ENCODE measurements at places on chromosomes 3 and 15.

- no peak for DNase-seq
Observed at GRCh38 chr3:188053036-188053340, 101.0 kb upstream of the LPP start.

- DNase-seq = no peak
Observed at GRCh38 chr3:134076851-134077250, 47.1 kb upstream of the SLCO2A1 start.

DNA sequence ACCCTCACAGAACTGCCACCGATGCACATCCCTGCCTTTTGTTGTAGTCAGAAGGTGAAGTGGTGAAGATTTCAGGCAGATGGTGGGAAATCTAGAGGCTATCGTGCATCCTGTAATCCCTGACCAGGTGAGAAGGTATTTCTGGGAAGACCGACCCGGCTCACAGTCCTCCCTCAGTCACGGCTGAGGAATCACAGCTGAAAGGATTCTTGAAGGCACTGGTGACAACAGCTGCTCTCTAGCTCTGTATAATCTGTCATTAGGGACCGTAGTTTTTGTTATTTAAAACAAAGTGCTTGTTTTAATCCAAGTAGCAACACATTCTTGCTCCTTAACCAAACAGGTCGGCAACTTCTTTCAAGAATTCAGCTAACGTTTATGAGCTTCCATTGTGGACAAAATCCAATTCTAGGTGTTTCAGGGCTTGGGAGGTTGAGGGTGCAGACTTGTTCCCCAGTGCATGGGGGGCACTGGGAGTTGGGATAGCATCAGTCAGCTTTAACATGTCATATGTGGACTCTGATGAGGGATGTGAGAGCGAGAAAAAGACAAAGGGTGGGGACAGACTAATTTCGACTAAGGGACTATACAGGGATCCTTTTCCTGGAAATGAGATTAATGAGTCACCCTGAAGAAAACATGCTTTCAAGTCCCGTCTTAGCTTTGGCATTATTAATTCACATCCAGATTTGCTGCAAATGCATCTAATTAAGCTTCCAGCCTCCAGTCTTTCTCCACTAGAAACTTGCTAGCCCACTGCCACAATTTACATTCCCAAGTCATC, 141.0 kb upstream of the RASGRP1 start:
- DNase-seq = no peak

- DNase-seq = no peak
Observed at GRCh38 chr15:63530235-63530634, 25.8 kb downstream of the USP3 start.

DNA sequence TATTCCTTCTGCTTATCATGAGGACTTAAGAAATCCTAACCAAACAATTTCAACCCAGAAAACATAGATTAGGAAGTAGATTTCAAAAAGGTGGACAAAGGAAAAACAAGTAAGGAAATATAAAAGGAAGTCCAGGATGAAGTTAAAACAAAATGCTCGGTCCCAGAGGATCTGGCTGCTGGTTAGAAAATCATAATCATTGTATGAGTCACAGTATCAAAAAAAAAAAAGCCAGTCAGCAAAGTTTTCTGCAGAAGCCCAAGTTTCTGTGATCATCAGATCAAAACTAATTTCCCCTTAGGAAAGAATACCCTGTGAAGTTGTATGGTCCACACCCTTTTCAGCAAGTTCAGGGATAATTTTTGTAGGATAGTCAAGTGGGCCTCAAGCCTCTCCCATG, 43.0 kb upstream of the LRTM1 start:
- DNase-seq = no peak

GRCh38 chr3:54792584-54792983, 135.3 kb downstream of the LRTM1 start:
- no peak for DNase-seq

DNA sequence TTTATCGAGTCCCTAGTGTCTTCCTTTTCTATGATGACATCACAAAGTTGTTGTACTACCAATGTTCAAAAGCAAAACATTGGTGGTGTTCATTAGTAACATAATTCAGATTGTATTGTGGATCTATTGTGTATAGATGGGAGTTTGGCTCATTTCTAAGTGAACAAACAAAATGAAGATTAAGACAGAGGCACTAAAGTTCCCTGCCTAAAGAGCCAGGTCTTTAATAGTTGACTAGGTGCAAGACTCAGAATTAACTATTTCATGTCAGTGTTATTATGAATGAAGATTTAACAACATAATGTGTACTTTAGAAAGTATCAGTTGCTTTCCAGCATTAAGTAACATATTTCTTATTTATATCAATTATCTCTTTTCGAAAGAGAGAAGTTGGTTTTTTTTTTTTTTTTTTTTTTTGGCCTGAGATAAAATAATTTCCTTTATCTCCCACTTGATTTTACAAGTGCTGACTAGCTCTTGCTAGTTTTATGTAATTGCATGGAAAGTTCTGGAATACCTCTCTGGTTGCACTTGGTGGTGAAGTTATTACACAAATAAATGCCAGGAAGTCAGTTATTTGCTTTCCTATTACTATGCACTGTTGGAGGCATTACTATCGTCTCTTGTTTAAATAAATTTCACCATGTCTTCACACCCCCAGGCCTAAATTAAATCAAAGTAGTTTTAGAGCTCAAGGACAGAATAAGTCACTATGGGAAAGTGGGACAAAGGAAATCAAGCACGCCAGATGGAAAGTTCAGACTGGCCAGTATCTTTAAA, 48.7 kb downstream of the NAALADL2 start:
- DNase-seq = no peak

GRCh38 chr15:75947092-75947491, 43.4 kb downstream of the FBXO22 start:
- DNase-seq = peak; percentile 26

GRCh38 chr3:197132916-197133530, 103.4 kb upstream of the MELTF start:
- no peak for DNase-seq

DNA sequence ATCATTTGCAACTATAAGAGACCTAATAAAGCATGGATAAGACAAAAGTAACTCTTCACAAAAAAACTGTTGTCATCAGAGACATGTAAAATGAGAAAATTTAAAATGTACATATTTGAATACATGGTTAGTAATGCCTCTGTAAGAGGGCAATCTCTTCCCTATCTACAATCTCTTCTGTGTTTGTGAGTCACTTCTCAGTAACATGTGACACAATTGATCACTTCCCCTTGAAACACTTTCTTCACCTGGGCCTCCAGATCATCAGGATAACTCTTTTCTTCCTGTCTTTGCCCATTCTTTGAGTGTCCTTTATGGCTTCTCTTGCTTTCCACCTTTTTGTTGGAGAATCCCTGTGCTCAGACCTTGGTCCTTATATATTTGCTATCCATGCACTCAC, 50.4 kb downstream of the TFDP2 start:
- DNase-seq = no peak

DNA sequence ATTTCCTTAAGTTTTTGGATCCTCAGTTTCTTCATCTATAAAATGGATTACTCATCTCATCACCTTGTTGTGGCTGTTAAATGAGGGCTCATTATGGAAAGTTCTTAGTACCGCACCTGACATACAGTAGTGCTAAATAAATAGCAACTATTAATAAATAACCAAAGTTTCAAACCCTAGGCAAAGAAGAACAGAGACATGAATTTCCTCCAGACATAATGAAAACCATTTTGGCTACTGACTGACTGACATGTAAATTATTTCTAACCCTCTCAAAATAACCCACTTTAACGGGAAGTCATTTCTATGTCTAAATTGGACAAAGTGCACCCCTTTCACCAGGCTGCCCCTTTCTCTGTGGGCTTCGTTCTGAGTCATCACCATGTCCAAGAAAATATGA, 17.4 kb upstream of the KLHL6 start:
- DNase-seq = no peak

DNA sequence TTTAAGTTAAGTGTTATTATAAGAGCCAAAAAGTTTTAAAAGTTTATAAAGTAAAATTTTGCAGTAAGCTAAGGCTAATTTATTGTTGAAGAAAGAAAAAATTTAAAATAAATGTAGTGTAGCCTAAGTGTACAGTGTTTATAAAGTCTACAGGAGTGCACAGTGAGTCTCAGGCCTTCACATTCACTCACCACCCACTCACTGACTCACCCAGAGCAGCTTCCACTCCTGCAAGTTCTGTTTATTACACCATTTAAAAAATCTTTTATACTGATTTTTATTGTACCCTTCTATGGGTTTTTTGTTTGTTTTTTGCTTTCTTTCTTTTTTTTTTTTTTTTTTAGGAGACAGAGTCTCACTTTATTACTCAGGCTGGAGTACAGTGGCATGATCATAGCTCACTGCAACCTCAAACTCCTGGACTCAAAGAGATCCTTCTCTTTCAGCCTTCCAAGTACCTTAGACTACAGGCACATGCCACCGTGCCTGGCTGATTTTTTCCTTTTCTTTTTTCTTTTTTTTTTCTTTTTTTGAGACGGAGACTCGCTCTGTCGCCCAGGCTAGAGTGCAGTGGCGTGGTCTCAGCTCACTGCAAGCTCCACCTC, 25.9 kb downstream of the CSTA start:
- DNase-seq = peak; percentile 44

DNA sequence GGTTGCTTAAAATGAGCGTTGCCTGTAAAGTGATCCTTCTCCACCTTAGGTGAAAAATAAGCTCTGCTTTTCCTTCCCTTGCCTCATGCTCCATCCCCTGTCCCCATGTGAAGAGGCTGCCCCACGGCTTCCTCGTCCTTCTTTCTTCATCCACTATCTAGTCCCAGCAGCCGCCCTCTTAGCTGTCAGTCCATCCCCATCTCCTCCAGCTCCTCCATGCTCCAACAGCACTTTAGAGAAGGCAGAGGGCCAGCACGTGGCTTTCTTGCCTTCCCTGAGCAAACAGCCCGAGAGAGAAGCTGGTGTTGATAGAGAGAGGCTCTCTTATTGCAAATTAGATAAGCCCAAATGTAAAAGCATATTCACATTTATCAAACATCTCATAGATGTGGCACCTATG, 9.0 kb upstream of the TMEM41A start:
- no peak for DNase-seq

DNA sequence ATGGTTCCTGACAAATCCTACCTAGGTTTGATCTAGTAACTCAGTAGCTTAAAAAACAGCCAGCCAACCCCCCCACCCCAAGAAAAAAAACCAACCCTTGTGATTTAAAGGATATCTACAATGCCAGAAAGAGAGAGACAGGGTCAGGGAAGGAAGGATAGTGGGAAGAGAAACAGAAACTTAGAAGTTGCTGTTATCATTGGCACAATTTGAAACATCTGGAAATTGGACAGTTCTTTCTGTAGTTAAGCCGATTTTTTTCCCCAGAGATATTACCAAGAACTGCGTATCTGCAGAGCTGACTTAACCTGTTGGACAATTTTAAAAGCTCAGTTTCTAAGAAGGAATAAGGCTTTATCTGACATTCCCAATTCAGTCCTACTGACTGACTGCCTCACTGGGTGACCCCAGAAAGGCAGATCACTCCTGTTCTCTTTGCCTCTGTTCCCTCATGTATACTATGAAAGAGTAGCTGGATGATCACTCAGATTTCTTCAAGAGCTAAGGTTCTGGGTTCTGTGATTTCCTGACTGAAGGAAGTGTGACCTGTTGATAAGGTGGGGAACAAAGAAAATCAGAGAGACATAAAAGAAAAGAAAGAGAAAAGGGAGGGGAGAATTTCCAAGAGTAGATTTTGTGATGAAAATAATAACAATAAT, 128.3 kb downstream of the MAP2K5 start:
- no peak for DNase-seq

- DNase-seq = no peak
Observed at GRCh38 chr15:71632576-71633195, 177.7 kb upstream of the NR2E3 start.

DNA sequence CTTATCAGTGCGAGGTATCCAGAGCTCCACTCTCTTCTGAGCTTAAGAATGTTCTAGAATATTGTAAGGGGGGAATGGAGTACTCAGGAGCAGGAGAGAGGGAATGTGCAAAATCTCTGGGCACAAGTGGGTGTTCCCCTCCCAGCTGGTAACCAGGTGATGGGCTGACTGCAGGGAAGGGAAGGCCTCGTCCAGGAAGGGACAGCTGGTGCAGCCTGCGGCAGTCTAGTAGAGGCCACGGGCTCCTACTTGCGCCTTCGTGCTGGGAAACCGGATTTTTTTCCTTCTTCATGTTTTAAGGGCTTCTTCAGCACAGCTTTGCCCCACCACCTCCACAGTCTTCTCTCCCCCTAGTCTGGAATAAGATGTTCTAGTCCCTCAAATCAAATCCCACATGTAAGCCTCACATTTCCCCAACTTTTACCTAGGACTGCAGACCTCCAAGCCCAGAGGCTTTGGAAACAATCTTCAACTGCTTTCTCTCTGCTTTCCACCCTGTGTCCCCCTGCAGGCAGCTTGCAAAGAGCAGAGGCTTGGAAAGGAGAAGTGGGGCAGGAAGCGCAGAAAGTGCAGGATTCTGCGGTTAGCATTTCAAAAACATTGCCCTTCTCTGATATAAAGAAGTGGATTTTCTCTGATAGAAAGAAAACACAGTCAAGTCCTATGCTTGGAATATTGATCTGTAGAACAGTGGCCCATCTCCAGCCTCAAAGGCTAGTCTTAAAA, 11.9 kb upstream of the CGNL1 start:
- no peak for DNase-seq

GRCh38 chr15:88637841-88638625, 783 bp upstream of the ISG20 start:
- no peak for DNase-seq

DNA sequence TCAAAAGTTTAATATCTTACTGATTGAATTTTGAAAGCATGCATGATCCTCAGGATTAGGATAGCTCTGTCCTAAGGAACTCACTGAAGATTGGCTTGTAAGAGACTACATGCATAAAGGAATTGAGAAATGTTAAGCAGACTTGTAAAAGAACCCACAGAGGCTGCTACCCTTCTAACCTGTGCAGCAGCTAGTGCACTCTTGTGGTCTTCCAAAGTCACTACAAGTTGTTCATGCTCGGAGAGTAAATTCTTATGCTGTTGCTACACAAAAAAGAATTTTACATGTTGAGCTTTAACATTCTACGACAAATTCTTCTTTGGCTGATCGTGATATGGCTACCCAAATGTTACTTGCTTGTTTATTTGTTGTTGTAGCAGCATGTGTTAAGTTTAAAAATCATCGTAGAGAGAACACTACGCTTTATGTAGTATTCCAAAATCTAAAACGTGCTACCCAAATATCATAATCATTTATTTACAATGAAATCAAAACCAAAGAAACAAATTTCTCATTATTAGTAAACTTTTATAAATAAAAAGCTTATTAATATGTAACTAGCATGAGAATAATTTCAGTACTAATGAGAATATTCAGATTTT, 55.0 kb downstream of the GOLIM4 start:
- DNase-seq = peak; percentile 43

DNA sequence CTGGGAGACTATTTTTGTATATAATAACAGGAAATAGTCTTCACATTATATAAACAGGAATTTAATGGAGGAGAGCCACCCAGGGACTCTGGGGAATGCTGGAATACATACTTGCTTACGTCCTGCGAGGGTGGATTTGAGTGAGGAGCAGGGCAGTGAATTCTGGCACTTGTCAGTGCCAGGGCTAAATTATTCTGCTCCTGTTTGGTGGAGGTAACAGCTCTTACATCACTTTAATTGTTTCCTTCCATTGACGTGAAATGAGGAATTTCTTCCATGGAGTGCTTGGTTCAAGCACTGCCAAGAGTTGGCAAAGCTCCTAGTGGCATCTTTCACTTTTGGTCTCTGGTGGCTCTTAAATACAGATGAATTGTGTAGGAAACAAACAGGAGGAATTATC, 94.1 kb upstream of the GOLGA8J start:
- no peak for DNase-seq
